ENCODE measurements at places on chromosomes 2 and 18.

DNA sequence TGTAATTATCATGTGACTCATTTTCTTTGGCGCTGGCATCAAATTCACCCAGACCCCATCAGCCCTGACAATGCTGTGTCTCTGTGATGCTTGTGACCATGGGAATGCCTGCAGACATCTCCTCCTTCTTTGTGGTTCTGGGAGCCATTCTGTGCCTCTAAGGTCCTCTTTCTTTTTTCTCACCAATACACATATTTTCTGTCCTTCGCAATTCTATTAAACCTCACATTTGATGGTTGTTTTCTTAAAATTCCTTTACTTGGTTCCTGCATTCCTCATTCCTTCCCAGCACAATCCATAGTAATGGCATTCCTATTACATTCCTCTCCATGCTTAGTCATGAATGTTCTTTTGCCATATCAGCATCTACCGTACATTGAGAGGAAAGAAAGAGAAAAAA is 375.3 kb downstream of the PIK3C3 start:
- DNase-seq, result no peak

DNA sequence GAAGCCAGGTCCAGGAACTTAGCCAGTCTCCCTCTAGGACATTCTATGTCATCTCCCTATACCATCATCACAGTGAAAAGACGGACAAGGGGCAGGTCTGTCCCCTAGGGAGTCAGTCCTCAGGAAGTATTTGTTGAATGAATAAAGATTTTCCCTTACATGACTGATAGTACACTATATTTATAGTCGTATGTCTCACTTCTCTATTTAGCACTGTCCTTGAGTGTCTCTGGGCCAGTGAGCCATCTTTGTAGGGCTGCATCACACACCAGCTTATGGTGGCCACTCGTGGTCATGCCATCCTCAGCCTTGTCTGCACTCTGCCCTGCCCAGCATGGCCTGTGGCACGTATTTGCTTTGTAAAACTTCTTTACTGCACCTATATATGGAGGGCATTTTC is 25.8 kb downstream of the PTPN18 start:
- DNase-seq, result no peak

DNA sequence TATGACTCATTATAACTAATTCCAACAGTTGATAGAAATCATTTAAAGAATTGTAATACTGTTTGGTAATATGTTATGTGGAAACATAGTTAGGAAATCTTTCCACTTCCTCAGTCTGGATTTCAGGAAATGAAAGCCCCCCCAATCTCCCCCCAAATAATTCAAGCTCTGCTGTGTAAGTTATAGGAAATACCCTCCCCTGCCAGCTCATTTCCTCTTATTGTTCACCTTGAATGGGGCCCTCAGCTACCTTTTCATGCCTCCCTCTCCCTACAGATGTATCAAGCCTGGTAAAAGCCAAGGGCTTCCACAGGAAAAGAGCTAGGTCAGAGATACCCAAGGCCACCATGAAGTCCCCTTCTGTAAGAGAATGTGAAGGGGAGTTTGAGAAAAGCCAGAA is 155.5 kb downstream of the CNTNAP5 start:
- DNase-seq, result no peak

DNA sequence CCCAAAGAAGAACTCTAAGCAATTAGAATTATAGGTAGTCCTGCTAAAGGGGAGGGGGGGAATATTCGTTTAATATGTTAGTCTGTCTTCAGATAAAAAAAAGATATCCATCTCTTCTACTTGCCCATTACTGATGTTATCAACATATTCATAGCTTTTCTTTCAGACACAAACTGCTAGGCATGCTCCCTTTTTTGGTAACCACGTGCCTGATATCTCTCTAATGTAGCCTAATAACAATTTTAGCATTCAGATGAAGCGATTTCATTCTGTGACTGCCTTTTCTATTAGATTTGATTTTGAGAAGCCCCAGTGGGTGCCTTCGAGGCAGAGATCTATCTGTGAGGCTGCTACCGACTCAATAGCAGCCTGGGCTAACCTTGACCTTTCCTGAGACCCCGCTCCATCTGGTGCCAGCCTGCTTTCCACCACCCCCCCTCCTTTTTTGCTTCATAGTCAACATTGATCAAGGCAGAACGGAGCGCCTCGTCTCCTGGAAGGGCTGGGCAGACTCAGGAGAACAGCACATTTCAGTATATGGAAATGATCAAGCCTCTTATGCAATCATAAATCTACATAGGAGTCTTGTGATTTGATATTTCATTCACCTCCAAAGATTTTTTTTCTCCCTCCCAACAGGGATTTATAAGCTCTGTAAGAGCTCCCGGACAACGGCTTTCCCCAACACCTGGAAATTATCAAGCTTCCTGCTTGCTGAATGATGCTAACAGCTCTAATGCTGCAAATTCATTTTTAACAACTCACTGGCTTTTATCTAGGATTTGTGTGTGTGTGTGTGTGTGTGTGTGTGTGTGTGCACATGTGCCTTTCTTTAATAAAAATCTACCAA is 14.7 kb upstream of the BCL11A start:
- no peak for DNase-seq

- DNase-seq, result no peak
Measured at GRCh38 chr2:120820263-120820952, 84.7 kb downstream of the GLI2 start.
